ENCODE measurements at places on chromosomes 3 and 15.

DNA sequence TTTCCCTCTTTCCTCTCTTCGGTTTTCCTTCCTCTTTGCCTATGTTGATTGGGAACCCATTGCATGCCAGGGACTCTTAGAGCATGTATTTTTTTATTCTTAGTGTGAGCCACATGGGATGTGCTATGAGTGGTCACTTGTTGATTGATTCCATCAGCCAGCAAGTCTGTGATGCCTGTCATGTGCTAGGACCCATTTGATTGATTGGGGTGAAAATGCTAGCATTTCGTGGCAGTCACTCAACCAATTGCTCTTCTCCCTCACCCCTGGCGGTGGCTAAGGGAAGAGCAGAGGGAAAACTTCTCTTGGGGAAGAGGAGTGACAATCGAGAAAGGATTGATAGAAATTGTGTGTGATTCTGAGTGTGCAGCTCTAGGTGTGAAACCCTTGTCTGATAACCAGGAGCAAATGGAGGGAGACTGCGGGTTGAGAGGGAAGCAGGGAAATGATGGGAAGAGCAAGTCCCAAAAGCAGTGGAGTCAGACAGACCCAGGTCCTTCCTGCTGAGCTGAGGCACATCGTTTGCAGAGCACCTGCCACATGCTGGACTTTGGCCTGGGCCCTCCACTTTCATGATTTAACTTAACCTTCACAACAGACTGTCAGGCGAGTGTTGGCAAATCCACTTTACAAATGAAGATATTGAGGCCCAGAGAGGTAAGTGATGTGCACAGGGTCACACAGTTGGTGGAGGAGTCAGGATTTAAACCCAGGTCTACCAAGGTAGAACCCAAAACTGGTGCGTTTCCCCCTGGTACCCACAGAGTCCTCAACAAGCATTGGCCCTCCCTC, 40.0 kb downstream of the SLC6A11 start:
- DNase-seq: no peak

DNA sequence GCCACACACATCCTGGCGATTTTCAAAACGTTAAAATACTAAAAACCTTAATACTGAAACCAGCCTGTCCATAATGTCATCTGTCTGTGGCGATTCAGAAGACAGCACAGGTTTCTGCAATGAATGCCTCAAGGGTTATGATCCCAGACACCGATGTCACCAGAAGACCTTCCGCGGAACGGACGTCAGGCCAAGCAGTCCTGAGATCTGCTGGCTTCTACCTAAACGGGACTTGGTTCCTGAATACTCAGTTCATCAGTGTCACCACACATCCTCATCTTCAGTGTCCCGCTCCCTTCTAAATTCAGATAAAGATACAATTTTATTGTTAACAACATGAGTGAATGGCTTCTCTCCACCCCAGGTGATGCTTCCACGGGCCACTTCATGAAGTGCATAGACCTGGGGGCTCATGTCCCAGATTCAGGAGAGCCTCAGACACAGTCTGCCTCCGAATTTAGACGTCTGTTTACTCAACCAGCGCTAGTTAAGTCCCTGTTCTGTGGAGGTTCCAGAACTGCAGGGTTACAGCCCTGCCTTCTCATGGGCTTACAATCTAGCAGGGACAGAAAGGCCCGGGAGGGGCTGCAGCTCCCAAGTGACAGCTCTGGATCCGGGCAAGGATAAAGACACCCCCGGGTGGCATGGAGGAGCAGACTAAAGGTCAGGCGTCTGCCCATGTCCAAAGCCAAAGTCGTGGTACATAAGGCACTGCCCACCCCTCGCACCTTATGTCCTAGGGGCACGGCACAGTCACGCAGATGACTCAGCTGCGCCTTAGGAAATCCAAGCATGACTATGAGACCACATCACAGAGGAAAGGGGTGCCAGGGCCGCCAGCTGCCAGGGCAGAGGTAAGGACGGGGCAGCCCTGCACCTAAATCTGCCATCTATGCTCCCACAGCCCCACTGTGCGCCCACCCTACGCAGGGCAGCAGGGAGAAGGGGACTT, 75.9 kb downstream of the VGLL4 start:
- no peak for DNase-seq

GRCh38 chr3:113128386-113129015, 82.9 kb upstream of the BOC start:
- no peak for DNase-seq

- no peak for DNase-seq
Observed at GRCh38 chr3:78798266-78798832, 969.4 kb downstream of the ROBO1 start.

DNA sequence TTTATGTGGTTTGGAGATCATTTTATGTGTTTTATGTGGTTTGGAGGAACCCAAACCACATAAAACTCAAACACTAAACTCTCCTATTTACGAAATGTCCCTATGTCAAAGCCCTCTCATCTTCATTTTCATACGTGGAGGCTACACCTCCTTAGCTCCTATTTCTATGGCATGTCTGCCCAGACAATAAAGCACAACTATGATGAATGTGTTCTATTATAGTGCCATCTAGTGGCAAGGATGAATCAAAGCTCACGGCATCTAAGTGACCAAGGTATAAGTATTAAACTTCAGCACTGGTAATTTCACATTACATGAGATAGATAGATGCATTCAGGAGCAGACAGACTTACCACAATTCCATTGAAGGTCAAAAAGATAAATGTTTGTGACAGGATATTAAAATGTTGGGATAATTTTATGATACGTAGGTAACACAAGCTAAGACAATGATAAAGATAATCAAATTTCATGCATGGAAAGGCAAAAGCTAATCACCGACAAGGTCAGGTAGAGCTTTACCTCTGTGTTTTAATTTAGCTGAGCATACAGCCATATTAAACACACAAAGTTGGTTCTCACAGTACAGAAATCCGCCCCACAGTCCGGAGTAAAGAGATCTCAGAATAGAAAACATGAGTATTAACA, 130.6 kb upstream of the FHIT start:
- DNase-seq: no peak

- DNase-seq: no peak
Observed at GRCh38 chr15:69032031-69032430, 17.5 kb downstream of the NOX5 start.

DNA sequence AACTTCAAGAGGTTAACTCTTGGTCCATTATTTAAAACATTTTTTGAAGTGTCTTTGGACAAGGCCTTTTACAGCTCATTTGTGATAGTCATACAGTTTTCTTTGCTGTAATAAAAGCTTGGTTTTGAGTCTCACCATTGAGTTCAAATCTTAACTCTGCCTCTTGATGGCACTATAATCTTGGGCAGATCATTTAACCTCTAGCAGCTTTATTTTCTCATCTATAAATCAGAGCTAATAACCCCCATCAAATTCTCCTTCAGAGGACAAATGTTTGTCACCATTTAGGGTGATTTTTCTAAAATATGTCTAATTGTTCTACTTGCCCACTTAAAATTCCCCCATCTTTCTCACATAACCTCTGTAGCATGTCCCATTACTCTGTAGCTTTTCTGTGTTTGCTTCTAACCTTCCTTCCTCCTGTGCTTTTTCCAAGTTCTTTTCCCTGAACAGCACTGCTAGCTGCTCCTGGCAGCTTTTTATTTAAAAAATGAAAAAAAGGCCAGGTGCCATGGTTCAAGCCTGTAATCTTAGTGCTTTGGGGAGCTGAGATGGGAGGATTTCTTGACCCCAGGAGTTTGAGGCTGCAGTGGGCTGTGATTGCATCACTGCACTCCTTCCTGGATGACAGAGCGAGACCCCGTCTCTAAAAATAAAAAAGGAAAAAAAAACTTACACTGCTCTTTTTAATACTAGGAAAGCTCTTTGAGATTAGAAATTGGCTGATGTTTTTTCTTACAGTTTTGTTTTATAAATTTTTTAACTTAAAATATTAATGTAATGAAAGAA, 28.5 kb downstream of the UBE2E1 start:
- DNase-seq: no peak

GRCh38 chr15:70507772-70508371, 255.5 kb downstream of the UACA start:
- no peak for DNase-seq

DNA sequence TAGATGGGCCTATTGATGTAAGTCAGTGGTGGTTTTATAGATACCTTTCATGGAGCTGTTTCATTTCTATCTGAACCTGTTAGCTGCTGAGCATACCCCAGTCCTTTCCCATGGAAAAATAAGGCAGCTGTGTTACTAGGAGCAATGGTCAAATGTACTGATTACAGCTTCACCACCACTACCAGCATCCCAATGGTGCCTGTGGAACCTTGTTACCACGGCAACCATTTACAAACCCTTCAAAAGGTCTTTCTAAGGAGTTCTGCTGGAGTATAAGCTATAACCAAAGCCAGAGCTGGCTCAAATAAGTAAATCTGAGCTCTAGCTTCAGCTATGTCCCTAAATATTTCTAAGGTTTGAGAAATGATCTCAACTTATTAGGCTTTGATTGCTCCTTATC, 133.4 kb upstream of the ACP3 start:
- DNase-seq: no peak

GRCh38 chr3:107970993-107971580, 119.7 kb downstream of the CD47 start:
- DNase-seq: no peak

DNA sequence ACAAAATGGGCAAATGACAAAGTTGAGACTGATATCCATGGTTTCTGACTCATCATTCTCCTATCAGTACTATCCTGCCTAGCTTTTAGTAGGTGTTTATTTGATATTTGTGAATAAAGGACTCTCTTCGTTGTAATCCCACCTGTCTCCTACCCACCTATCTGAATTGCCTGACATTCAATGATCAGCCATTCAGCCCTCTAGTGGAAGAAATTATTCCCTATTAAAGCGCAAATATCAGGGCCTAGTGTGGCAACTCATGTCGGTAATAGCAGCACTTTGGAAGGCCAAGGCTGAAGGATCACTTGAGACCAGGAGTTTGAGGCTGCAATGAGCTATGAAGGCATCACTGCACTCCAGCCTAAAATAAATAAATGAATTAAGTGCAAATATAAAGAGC, 195.7 kb upstream of the SETMAR start:
- DNase-seq: no peak

GRCh38 chr3:10002951-10003350, 16.3 kb upstream of the EMC3 start:
- DNase-seq: no peak

- no peak for DNase-seq
Observed at GRCh38 chr3:77354958-77355357, 315.1 kb downstream of the ROBO2 start.

DNA sequence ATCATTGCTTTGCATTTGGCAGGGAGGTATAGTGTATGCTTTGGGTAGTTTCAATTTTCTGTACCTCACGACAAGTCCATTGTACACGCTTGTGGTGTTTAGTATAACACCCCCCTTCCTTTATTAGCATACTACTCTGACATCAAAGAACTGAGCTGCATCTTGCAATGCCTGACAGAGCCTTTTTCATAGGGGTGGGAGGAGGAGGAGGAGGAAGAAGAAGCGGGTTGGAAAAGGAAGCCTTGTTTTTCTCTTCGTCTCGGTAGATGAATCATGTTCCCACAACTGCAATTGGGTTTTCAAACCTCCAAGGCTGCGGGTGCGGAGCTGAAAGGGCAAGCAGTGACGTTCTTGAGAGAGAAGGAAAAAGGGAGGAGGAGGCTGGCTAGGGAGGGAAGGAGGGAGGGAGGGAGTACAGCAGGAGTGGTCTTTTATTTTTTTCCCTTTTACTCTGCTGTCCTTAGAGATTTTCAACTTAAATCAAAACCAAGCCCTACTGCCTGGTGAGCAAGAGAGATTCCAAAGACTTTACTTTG, 175.7 kb downstream of the KLHL25 start:
- DNase-seq: peak; percentile 51

DNA sequence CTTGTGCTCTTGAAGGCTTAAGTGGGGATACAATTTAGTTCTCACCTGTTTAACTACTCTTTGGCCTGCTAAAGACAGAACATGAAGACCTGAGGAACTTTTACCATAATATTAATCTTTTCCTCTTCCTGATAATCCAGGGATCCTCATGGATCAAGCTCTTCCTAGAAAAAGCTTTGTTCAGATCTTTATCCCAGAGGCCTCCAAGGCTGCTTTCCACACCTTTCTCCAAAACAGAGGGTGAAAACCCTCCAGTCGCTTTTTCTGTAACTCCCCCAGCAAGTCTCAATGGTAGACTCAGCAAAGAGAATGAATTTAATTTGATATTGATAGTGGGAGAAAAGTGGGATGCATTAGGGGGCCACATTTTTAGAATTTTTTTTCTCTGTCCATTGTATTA, 203.6 kb downstream of the CGGBP1 start:
- DNase-seq: no peak

DNA sequence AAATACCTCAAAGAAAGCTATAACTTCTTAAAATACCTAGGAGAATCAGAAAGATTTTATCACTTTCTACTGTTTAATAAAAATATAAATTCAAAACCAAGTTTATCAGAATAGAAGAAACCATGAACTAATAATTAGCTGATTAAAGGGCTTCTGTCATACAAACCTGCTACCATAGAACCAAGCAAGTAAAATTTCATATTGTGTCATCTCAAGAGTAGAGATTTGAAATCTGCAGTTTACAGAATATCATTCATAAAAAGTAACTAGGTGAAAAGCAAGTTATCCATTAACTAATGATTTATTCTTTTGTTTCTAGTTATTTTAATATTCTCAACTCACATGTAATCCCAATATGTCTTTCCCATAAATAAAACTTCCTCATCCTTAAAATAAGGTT, 36.8 kb upstream of the XXYLT1 start:
- DNase-seq: no peak

DNA sequence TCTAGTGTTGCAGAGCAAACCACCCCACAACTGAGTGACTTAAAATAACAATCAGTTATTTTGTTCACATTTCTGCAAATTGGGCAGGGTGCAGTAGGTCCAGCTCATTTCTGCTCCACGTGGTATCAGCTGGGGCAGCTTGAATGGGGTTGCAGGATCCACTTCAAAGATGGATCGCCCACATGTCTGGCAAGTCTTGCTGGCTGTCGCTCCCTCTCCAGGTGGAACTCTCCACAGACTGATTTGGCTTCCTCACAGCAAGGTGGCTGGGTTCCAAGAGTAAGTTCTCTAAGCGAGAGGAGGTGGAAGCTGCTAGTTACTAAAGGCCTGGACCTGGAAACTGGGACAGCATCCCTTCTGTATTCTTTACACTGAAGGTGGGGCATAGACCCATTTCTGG, 213.3 kb downstream of the SLC9A9 start:
- DNase-seq: no peak

GRCh38 chr3:173371848-173372487, 25.6 kb upstream of the NLGN1 start:
- no peak for DNase-seq

DNA sequence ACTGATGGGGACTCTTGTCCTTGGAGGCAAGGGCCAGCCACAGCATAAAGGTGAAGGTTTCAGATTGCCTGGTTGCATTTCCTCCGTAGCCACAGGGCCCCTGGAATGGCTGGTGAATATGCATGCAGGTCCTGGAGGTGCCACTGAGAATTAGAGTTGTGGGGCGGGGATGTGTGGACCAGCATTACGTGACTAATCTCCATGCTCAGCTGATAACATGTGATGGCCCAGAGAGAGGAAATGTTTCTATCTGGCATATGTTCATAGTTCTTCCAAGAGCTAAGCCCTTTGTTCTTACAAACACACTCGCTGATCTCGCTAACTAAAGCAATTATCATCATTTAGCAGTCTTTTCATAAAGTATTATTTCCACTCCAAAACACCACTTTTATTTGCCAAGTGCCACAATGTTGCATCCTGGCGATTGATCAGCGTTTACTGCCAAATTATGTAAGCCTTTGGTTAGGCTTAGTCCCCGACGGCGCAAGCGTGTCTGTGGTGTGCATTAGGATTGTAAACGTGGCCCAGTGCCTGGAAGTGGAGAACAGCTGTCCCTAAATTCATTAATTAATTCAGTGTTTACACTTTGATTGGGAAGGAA, 55.9 kb downstream of the CGNL1 start:
- no peak for DNase-seq

All from stimulated activated CD4-positive, alpha-beta T cell treated with anti-CD3 and anti-CD28 coated beads, Interleukin-12 subunit alpha, Interleukin-12 subunit beta, amount 100 ng/mL, for 48 hours (primary cell).